ENCODE measurements at places on chromosomes 7 and 10.

DNA sequence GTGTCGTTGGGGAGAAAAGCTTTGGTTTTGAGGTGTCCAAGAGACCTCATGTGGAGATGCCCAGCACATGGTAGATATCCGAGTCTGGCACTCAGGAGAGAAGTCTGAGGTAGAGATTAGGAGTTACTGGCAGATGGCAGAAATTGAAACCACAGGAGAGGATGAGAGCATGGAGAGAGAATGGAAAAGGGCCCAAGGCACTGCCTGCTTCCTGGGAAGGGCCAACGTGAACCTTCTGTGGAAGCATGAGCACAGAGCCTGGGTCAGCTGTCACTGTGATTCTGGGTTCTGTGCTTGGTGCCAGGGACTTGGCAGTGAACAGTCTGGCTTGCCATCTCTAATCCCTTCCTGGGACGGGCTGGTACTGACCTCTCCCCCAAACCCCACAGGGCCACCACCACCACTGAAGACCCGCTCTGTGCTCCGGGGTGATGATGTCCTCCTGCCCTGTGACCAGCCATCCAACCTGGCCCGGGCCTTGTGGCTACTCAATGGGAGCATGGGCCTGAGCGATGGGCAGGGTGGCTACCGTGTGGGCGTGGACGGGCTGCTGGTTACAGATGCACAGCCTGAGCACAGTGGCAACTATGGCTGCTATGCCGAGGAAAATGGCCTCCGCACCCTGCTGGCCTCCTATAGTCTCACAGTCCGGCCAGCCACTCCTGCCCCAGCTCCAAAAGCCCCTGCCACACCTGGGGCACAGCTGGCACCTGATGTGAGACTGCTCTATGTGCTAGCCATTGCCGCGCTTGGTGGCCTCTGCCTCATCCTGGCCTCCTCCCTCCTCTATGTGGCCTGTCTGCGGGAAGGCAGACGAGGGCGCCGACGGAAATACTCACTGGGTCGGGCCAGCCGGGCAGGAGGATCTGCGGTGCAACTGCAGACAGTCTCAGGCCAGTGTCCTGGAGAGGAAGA, 4.1 kb downstream of the MRPL43 start:
- no peak for DNase-seq

GRCh38 chr7:37916673-37917660, at the start of gene SFRP4:
SFRP4 (minus strand) TSS chr7:37916817; CDS start chr7:37916537, 280 bp downstream.
- no peak for DNase-seq

DNA sequence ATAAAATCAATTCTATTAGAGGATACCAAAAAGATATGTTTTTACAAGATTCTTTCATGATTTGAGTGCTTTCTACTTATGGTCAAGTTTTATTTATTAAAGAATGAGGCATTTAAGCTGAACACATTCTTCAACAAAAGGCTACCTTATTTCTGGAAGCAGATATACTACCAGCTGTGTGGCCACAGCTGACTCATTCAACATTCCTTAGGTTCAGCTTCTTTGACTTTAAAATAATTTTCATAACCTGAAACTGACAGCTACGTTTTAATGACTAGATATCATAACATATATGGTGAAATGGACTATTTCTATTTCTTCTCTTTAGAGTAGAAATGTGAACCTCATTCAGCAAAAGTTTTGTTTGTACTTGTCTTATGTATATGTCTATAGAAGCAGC, 414.2 kb upstream of the SEMA3C start:
- no peak for DNase-seq

GRCh38 chr10:61325223-61325960, 127.8 kb downstream of the TMEM26 start:
- no peak for DNase-seq

GRCh38 chr7:73466112-73466511, 32.5 kb downstream of the FZD9 start:
- no peak for DNase-seq
